Hippocampal formation (tissue), 2 donors: ENCODE measurements at places on chromosomes 5 and 9.

DNA sequence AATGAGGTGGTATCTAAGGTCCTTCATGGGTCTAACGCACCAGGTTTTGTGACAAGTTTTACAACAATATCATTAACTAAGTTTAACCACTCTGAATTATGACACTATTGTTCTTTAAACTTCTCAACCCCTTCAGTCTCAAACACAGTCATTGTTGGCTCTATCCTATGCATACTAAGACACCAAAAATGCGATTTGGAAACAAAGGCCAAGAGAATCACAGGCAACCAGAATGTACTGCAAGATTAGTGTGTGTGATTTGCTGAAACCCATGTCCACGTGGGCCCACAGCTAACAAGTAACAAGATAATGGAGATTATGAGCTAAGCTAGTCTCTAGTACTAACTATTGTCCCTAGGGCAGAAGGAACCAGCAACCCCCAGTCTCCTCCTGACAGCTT lies 142.2 kb upstream of the RANBP3L start:
- no peak for DNase-seq

DNA sequence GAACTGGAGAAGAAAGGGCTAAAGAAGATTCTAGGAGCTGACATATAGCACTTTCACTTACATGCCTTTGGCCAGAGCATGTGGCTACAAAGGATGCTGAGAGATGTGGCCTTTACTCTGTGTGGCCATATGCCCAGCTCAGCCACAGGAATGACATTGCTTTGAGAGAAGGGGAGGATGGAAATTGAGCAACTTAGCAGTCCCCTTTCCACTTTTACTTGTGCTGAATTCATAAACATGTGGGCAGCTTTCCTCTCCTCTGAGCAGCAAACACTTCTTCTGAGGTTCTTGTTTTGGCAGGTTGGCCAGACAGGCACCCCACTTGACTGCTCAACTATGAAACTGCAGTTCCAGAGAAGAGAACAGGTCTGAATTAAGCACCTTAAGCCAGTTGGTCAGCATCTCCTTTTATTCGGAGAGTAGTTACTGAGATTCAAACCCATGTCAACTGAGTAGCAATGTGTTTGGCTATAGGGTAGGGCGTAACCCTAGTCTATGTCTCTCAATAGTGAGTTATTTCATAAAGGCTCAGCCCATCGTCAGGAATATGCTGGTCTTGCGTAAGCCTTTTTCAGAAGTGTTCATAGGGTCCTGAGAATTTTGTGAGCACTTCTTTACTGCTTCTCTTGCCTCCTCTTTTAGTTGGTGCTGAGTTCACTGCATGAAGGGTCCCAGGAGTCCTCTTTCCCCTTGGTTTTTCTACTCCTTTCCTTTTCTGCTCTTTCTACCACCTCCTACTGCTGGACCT lies 134.5 kb downstream of the PALM2AKAP2 start:
- no peak for DNase-seq

GRCh38 chr5:73280821-73281746 lies 108.1 kb downstream of the TMEM174 start:
- DNase-seq: no peak

DNA sequence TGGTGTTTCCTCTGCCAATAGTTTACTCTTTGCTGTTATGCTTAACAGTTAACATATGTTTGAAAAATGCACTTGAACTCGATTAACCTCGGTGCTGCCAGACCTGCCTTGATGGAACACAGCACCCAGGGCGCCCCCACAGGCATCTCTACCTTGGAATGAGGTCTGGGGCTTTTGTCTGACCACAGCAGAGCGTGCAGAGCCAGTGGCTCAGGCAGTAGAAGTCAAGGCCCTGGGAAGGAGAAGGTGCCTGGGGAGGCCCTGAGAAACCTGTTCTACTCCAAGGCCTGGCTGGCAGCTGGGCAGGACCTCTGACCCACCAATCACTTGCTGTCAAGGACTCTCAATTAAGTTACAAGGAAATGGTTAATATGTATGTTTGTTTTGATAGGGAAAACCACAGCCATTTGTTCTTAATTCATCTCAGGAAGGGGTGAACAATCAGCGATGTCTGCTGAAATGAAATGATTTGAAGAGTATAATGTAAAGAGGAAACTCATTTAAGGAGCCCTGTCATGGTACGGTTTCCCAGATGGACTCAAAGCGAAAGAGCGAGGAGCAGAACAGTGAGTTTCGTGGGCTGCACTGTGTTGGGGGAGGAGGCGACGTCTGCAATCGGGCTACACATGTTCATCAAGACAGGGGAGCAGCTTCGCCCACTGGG lies 21.9 kb downstream of the MACROH2A1 start:
- no peak for DNase-seq

DNA sequence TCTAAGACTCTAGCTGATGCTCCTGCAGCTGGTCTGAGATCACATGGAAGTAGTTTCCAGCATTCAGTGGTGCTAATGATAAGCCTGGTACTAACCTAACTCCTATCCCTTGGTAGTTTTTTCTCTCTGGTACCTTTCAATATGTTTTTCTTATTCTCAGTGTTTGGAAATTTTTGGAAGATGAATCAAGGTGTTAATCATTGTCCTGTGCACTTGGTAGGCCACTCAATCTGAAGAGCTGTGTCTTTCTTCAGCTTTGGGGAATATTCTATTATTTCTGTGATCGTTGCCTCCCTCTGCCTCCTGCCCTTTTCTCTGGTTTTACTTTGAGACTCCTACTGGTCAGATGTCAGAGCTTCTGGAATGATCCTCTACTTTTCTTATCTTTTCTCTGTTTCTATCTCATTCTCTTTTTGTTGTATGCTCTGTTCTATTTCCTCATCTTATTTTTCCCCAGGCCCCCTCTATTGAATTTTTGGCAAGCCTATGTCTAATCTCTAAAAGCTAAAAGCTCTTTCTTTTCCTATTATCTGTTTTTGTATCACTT lies 136.8 kb downstream of the APBA1 start:
- DNase-seq: no peak

- no peak for DNase-seq
Observed at GRCh38 chr5:165231821-165232508, 1726.5 kb downstream of the MAT2B start.

GRCh38 chr5:73901455-73901854 lies 275.5 kb downstream of the ARHGEF28 start:
- no peak for DNase-seq

GRCh38 chr5:167332309-167332708 lies 959.1 kb upstream of the WWC1 start:
- DNase-seq: no peak

DNA sequence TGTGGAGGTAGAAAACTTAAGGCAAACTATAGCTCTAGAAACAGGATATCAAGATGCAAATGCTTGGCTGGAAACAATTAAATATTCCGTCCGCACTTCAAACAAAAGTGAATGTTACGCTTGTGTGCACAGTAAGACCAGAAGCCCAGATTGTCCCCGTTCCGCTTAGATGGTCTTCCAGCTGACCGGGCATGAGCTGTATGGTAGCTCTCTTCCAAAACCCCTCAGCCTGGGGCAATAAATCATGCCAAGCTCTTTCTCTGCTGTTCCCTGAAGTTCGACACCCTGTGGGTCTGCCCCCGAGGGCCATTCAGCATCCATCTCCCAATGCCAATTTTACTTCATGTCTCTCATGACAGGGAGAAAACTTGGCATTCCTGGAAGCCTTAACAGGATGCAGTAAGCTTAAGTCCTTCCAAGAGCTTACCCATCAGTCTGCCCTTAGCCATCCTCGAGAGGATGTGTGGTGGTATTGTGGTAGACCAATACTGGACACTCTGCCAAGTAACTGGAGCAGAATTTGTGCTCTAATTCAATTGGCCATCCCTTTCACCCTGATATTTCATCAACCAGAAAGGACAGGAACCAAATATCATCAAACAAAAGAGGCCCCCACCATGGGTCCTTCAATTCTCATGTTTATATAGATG lies 70.7 kb upstream of the RANBP6 start:
- no peak for DNase-seq

GRCh38 chr9:132669319-132669697 lies 475 bp downstream of the DDX31 start:
- no peak for DNase-seq

DNA sequence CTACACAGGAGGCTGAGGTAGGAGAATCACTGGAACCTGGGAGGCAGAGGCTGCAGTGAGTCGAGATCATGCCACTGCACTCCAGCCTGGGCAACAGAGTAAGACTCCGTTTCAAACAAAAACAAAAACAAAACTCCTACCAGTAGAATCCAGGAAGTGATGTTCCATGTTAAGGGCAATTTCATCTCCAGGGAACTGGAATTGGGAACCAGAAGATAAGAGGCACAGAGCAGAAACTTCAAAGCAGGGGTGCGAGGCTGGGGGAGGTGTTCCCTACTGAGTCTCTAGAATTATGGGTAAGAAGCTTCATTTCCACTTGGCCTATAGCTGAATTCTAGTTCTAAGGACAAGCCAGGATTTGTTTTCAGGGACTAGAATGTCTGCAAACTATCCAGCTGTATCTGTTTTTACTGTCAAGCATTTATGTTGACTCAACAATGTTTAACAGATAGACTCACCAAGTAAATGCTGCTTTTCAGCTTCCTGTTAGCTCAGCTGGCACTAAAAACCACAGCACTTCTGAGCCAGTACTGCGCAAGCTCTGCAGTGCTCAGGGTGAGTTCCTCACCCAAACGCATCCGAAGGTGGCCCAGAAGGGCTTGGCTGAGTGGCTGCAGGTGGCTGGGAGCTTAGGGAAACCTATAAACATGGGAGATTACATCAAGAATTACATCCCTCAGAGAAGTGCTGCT lies 320.1 kb downstream of the MTRR start:
- DNase-seq: no peak

GRCh38 chr5:138661991-138662434 lies 86.8 kb upstream of the HSPA9 start:
- DNase-seq: no peak

DNA sequence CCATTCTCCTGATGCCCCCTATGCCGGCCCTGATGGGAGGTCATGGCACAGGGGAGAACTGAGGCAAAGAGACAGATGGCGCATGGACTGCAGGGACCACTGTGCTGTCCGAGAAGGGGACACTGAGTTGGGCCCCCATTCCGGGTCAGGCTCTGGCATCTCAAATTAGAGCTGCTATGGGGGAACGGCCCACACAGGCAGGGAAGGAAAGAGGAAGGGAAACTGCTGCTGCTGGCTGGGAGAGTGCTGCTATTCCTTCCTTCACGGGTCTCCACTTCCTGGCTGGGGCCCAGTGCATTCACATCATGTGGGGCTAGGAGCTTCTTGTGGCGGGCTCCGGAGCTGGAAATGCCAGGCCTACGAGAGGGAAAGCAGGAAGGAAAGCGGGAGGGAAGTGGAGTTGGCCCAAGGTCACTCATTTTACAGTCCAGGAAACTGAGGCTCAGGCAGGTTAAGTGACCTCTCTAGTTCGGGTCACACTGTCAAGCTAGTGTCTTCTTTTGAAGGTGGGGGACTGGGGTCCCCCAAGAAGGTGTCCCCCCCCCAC lies 1.3 kb upstream of the CARD19 start:
- DNase-seq: peak; percentile 49

DNA sequence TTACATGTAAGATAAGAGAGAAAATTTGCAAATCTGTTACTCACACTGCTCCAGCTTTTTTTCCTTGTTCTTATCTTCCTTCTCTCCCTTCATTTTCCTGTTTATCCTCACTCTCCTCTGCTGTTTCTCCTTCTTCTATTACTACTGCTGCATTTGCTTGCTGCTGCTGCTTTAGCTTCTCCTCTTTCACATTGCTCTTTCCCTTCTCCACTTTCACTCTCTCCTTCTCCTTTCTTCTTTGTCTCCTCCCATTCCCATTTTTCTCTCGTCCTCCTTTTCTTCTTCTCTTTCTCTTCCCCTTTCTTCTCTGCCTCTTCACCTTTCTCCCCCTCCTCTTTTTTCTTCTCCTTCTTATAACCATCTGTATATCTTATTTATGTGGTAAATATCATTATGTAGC lies 288.6 kb downstream of the CDH9 start:
- DNase-seq: no peak

GRCh38 chr9:11356067-11356466 lies 743.3 kb upstream of the PTPRD start:
- DNase-seq: no peak

- DNase-seq: no peak
Observed at GRCh38 chr5:142235050-142235797, 89.6 kb downstream of the SPRY4 start.

- no peak for DNase-seq
Observed at GRCh38 chr9:89434636-89435035, 63.3 kb downstream of the SEMA4D start.

GRCh38 chr9:101054657-101055056 lies 26.1 kb downstream of the PLPPR1 start:
- no peak for DNase-seq

GRCh38 chr5:82802954-82803353 lies 274.2 kb downstream of the TMEM167A start:
- no peak for DNase-seq

DNA sequence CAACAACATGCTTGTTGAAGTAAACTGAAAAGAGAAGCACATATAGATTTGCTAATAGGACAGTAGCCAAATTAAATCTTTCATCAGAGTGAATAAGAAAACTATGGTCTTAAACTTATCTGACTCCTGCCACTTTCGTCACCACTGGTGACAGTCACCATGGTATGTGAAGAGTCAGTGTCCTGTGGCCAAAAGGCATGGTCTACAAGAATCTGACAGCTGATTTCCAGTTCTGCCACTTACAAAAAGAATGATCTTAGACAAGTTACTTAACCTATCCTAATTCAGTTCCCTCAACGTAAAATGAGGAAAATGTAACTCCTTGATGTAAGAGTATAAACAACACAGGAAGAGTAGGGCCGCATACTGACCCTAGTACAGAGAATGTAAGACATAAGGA lies 102.0 kb downstream of the LPAR1 start:
- no peak for DNase-seq

DNA sequence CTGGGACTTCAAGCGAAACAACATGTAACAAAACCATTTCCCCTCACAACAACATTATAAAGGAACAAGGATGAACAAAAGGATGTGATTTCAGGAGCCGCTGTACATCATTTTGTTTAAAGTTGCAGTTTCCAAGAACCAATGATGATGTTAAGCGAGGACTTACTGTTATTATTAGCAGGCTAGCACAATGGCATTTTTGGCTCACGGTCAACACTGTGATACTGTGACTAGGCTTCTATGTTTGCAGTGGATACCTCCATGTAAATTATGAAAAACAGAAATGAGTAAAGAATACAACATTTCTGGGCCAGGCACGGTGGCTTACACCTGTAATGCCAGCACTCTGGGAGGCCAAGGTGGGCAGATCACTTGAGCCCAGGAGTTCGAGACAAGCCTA lies 113.0 kb downstream of the AUH start:
- no peak for DNase-seq

GRCh38 chr9:28270156-28270555 lies 696.9 kb upstream of the C9orf72 start:
- no peak for DNase-seq

DNA sequence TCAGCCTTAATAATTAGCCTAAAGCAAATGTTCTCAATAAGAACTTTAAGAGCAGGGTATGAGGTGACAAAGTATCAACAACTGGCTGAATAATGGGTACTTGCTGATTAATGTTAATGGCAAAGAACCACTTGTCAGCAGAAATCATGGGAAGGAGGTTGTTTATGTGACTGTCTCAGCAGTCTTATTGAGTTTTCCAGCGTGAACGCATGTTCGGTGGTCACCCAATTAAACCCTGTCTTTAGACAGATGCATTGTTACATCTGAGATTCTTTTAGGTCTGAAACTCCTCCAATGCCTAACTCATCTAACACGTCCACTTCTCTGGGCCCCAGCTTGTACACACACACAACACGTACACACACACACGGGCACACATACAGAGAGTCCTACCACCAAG lies 18.2 kb upstream of the TSSK1B start:
- no peak for DNase-seq

GRCh38 chr5:133938039-133938821 lies 30.2 kb downstream of the C5orf15 start:
- DNase-seq: no peak
